ENCODE measurements at places on chromosomes 7 and 10. TPM values are rescaled to one million over a fixed set of nuclear protein-coding genes. Genes with fewer than 3 reads are reported as not detected.

The PAX4 gene
- not detected for total RNA-seq

The ANKRD30A gene
- not detected for total RNA-seq

The DDX56 gene
- total RNA-seq: 60.6 TPM

The FIGNL1 gene
- total RNA-seq: 99.5 TPM

The ABCA13 gene
- total RNA-seq: under 0.01 TPM

The LRRN3 gene
- total RNA-seq: not detected

The AZGP1 gene
- total RNA-seq: not detected

The LRGUK gene
- 0.13 TPM for total RNA-seq

The STAG3 gene
- total RNA-seq: 3.3 TPM

The SORCS1 gene
- not detected for total RNA-seq

The DHTKD1 gene
- 16.1 TPM for total RNA-seq

The TMEM225B gene
- total RNA-seq: 0.43 TPM

The CTAGE8 gene
- total RNA-seq: not detected

The CACNB2 gene
- total RNA-seq: not detected

The DNAJB9 gene
- total RNA-seq: 17.0 TPM

The GJD4 gene
- total RNA-seq: not detected

The NPY4R gene
- not detected for total RNA-seq

The CYP17A1 gene
- total RNA-seq: not detected

The AKR1D1 gene
- not detected for total RNA-seq

The SLC12A9 gene
- total RNA-seq: 17.4 TPM

The LBX1 gene
- total RNA-seq: not detected

The FXYD4 gene
- total RNA-seq: not detected

The ZNF853 gene
- total RNA-seq: 0.14 TPM

The SORBS1 gene
- total RNA-seq: 0.93 TPM

The MYO1G gene
- total RNA-seq: 0.27 TPM

The TLX1 gene
- not detected for total RNA-seq

The CLEC5A gene
- total RNA-seq: not detected

The PRSS58 gene
- total RNA-seq: not detected

The SMKR1 gene
- total RNA-seq: 0.13 TPM

The CHST12 gene
- 6.3 TPM for total RNA-seq

The AUTS2 gene
- 0.07 TPM for total RNA-seq

The ELAPOR2 gene
- 13.7 TPM for total RNA-seq

The SHLD2 gene
- 41.7 TPM for total RNA-seq

The TDRD1 gene
- not detected for total RNA-seq

The WDR86 gene
- not detected for total RNA-seq

The KEL gene
- total RNA-seq: 0.07 TPM

The POT1 gene
- 52.2 TPM for total RNA-seq

The TRPV5 gene
- total RNA-seq: not detected

The PGAM2 gene
- not detected for total RNA-seq

The SPDYE3 gene
- not detected for total RNA-seq

The CHPF2 gene
- total RNA-seq: 59.7 TPM

The TRIM50 gene
- total RNA-seq: not detected

The ATRNL1 gene
- not detected for total RNA-seq
